ENCODE measurements at places on chromosomes 7 and 10.

DNA sequence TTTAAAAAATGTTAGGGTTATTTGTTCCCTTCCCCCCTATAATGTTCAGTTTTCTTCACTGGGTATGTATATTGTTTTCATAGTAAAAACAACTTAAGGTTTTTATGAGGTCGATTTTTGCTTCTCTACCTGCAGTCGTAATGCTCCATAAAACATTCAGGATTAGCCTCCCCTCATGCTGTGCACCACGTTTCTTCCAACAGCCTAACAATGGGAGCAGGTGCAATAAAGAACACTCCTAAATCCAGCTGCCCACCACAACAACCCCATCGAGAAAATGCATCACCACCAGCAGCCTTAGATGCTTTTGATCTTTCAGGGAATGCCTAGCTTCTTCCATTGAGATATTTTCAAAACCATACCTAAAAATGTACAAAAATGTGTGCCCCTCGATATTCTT is 111.1 kb downstream of the ADAM12 start:
- H3K27me3 ChIP-seq, result no peaks in the 10 kb centered on the region
- H3K4me1 ChIP-seq, result no peaks in the 10 kb centered on the region
- no peak overlapping the region for H3K27ac ChIP-seq
- no peaks in the 10 kb centered on the region for H3K36me3 ChIP-seq
- no peak overlapping the region for H3K4me3 ChIP-seq

DNA sequence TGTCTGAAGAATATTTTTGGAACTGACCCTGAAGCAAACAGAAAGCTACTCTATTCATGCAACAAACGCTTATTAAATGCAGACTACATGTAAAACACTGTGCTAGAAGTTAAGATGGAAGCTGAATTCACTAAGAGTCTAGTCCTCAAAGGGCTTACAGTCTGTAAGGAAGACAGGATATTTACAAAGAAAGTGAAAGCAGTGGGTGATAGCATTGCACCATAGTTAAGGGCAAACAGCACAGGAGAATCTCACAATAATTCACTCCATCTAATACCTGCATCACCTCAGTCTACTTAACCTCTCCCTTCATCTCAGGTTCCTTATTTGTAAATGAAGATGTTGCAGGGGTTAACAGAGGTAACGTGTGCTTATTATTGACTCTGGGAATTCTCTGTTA is 360.0 kb upstream of the AOAH start:
- no peak for DNase-seq
- H3K4me1 ChIP-seq, result no peaks in the 10 kb centered on the region
- no peaks in the 10 kb centered on the region for H3K36me3 ChIP-seq
- H3K27ac ChIP-seq, result no peak overlapping the region

DNA sequence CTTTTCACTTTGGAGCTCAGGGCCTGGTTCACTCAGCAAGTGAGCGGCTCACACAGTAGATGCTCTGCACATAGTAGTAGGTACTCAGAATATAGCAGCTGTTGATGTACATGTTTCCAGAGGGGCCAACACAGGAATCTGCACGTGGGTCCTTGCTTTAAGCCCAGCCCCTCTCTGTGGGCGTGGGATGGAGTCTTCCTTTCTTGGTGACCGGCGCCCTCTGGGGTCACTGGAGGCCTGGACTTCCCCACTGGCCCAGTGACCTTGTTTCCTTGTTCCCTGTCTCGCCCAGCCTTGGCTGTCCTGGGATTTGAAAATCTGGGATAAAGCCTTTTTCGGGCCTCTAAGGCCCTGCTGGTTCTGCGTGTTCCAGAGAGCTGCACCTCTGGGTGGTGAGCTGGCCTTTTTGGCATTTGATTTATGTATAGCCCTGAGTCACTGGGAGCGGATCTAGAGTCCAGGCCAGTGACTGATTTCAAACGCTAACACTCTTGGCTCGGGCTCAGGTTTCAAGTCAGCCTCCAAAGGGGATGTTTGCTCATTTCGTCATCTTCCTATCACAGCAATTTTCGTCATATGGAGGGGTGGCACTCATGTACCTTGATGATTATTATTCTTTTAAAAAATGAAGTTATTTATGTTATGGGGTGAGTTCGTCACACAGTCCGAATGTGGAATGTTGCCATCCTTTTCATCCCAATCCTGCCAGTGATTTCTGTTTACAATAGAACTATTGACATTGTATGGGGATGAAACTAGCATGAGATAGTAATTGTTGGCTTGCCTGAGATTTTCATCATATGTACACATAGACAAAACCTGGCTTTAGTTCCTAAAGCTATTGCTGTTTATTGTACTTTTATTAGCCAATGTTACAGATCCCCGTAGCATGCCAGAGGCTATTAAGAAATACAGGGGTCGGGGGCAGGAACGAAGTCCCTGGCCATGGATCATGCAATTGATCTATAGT is 65.5 kb downstream of the CUX1 start:
- H3K36me3 ChIP-seq, result no peaks in the 10 kb centered on the region
- peak overlapping the region; percentile 94 for H3K27ac ChIP-seq
- peak; percentile 57 for DNase-seq
- H3K4me1 ChIP-seq, result peaks cover 33% of the 10 kb centered on the region
- no peaks in the 10 kb centered on the region for H3K27me3 ChIP-seq

GRCh38 chr10:90674461-90674860 is 183.4 kb downstream of the HTR7 start:
- no peaks in the 10 kb centered on the region for H3K36me3 ChIP-seq
- H3K27ac ChIP-seq, result no peak overlapping the region
- no peaks in the 10 kb centered on the region for H3K27me3 ChIP-seq
- H3K4me1 ChIP-seq, result no peaks in the 10 kb centered on the region
- DNase-seq, result no peak

DNA sequence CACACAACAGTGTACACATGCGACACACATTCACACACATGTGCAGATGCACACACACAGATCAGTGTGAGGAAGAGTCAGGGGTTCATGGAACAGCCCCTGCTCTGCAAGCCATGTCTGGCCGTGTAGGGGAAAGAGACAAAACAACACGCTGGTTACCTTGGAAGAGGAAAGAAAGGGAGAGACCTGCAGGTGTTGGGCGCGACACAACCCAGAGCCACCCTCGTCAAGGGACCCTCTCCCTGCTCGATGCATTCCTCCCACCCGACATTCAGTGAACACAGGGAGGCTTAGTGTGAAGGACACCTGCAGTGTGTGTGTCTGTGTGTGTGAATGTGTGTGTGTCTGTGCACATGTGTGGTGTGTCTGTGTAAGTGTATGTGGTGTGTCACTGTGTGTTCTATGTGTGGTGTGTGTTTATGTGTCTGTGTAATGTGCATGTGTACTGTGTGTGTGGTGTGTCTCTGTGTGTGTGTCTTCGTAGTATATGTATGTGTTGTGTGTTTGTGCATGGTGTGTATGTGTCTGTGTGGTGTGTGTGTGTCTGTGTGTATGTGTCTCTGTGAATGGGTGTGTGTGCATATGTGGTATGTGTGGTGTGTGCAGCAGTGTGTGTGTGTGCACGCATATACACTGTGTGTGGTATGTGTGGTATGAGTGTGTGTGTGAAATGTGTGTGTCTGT is 69.5 kb upstream of the PITRM1 start:
- peaks cover 3% of the 10 kb centered on the region for H3K4me1 ChIP-seq
- H3K27ac ChIP-seq, result no peak overlapping the region
- no peaks in the 10 kb centered on the region for H3K27me3 ChIP-seq
- no peak overlapping the region for H3K4me3 ChIP-seq
- no peaks in the 10 kb centered on the region for H3K36me3 ChIP-seq

- no peak overlapping the region for H3K27ac ChIP-seq
- no peaks in the 10 kb centered on the region for H3K4me1 ChIP-seq
- DNase-seq, result no peak
- H3K27me3 ChIP-seq, result no peaks in the 10 kb centered on the region
- H3K4me3 ChIP-seq, result no peak overlapping the region
- H3K36me3 ChIP-seq, result no peaks in the 10 kb centered on the region
Measured at GRCh38 chr7:3897430-3898372, 596.6 kb downstream of the SDK1 start.

DNA sequence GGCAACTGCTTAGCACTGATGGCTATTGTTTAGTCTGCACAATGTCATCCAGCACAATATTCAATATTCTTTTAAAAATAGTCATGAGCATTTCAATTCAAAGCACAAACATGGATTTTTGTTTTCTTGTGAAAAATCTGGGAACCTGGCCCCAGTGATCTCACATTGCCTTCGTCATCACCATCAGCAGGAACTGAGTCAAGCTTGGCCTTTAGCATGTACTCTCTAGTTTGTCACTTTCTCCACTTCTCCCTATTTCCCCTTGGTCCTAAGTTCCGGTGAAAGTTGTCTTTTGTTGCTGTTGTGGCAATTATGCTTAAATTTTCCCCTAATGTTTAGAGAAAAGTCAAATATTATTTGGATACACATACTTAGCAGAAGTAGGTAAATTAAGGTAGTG is 252.9 kb upstream of the SORCS1 start:
- no peak overlapping the region for H3K27ac ChIP-seq
- no peaks in the 10 kb centered on the region for H3K36me3 ChIP-seq
- no peak overlapping the region for H3K4me3 ChIP-seq
- no peaks in the 10 kb centered on the region for H3K4me1 ChIP-seq

DNA sequence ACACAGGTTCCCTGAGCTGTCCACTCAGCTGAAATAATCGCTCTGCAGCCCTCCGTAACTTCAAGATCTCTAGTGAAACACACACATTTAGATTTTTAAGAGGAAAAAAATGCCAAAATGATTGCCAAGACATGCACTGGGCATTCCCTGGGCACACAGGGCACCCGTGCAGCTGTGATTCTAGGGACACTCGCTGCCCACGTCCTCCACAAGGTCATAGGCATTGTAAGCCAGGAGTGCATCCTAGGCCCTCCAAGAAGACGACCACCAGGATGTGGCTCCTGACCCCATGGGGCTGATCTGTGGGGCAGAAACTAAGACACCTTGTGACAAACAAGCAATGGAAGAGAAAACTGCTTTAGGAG is 563.3 kb downstream of the PTPRN2 start:
- DNase-seq, result no peak
- no peaks in the 10 kb centered on the region for H3K4me1 ChIP-seq
- no peaks in the 10 kb centered on the region for H3K27me3 ChIP-seq
- H3K4me3 ChIP-seq, result no peak overlapping the region

DNA sequence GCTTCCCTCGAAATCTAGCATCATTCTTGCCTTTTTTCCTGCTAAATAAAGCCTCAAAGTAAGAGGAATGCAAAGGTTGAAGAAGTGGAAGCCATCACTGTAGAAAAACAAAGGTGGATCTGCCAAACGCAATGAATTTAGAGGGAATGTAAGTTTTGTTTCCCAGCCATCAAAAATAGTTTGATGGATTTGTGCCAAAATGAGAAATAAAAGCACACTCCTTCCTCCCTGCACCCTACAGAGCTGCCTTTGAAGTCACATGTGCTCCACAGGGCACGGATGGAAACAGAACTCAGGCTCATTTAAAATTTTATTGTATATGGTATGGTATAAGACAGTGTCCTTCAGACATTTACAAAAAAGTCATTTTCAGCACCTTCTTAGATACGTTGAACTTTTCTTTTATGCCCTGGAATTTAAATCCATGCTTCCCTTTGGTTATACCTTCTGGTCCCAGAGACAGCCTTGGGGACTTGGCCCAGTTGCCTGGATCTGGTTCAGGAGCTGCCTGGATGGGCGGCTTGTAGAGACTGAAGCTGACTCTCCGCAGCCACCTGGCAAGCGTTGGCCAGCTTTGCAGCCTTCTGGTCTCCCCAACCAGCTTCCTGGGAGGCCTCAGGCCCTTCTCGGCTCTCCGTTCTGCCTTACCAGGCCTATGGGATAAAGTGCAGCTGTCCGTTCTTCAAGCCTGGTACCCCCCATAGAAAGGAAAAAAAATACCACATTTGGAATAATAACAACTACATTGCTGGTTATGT is 228.5 kb upstream of the NEBL start:
- no peak overlapping the region for H3K27ac ChIP-seq
- H3K36me3 ChIP-seq, result no peaks in the 10 kb centered on the region
- H3K4me3 ChIP-seq, result no peak overlapping the region

GRCh38 chr7:135209225-135209834 is 2.0 kb downstream of the WDR91 start:
- DNase-seq, result no peak
- H3K27ac ChIP-seq, result no peak overlapping the region
- H3K36me3 ChIP-seq, result peaks cover 5% of the 10 kb centered on the region
- peaks cover 14% of the 10 kb centered on the region for H3K4me1 ChIP-seq
- no peaks in the 10 kb centered on the region for H3K27me3 ChIP-seq

GRCh38 chr10:11642566-11642965 is 31.1 kb upstream of the USP6NL start:
- H3K27me3 ChIP-seq, result no peaks in the 10 kb centered on the region
- H3K36me3 ChIP-seq, result no peaks in the 10 kb centered on the region
- no peak for DNase-seq
- peaks cover 12% of the 10 kb centered on the region for H3K4me1 ChIP-seq
- no peak overlapping the region for H3K4me3 ChIP-seq

DNA sequence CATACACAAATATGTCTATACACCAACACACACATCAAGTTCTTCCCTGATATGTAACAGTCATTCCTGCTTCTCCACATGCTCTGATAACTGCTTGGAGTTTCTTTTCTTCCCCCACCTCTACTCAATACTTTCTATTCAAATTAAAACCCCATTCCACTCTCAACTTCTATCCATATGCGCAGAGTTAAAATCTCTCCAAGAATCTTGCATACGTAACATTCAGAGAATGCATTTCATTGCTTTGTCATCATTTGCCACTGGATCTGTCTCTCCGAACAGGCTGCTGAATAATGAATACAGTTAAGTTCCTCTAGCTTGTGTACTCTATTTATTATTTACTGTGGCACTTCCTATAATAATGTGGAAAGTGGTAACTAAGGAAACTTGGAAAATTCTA is 68.8 kb downstream of the DGKB start:
- H3K36me3 ChIP-seq, result no peaks in the 10 kb centered on the region
- H3K4me3 ChIP-seq, result no peak overlapping the region
- H3K27me3 ChIP-seq, result no peaks in the 10 kb centered on the region
- DNase-seq, result no peak

DNA sequence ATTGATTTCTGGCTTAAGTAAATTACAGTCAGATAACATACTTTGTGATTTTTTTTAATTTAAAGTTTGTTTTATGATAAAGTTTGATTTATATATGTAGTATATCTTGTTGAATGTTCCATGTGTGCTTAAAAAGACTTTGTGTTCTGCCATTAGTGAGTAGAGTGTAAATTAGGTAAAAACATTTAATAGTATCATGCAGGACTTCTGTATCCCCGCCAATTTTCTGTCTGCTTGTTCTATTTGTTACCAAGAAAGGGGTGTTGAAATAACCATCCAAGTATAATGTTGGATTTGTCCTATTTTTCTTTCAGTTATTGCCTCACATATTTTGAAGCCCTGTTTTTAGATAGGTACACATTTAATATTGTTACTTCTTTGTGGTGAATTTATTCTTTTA is 172.1 kb downstream of the CAMK1D start:
- peak overlapping the region; percentile 2 for H3K27ac ChIP-seq
- DNase-seq, result no peak
- no peak overlapping the region for H3K4me3 ChIP-seq
- peaks cover 7% of the 10 kb centered on the region for H3K4me1 ChIP-seq
- no peaks in the 10 kb centered on the region for H3K27me3 ChIP-seq
- H3K36me3 ChIP-seq, result no peaks in the 10 kb centered on the region

DNA sequence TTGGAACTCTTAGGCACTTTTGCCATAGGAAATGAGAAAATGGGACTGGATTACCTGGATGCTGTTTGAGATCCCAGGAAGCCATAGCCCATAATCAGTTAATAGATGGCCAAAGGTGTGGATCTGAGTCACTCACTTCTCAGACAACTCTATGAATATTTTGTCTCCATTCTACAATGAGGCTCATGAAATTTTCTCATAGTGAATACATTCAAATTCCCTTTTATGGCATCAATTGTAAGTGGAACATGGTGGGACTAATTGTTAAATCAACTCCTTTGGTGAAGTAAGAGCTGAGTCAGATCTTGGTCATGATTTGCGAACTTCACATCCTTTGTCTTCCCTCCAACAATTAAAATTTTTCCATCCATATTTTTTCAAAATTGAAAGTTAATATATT is 222.1 kb downstream of the ARL4A start:
- no peaks in the 10 kb centered on the region for H3K27me3 ChIP-seq
- no peaks in the 10 kb centered on the region for H3K4me1 ChIP-seq
- H3K27ac ChIP-seq, result no peak overlapping the region
- H3K36me3 ChIP-seq, result no peaks in the 10 kb centered on the region
- H3K4me3 ChIP-seq, result no peak overlapping the region
- DNase-seq, result no peak

Data from liver (tissue), 10 donors.